ENCODE measurements at places on chromosomes 3 and 15.
A peak's percentile ranks its signal among the peaks of the same experiment; 100 is the strongest.

DNA sequence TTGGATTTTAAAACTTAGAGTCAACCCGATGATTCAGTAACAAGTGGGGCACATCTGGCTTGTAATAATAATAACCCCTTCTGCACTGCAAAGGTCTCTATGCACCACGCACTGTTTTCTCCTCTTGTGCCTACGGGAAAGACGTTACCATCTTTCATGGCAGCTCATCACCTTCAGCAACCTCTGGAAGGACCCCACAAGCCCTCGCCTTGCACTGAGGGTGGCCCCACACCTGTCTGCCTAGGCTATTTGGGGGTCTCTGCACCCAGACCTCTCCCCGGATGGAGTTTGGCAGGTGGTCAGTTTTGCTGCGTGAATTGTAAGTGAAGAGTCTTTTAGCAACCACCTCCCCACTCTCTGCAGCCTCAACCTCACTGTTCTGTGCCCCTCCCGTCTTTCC, 138.6 kb upstream of the MEF2A start:
- DNase-seq, result no peak

DNA sequence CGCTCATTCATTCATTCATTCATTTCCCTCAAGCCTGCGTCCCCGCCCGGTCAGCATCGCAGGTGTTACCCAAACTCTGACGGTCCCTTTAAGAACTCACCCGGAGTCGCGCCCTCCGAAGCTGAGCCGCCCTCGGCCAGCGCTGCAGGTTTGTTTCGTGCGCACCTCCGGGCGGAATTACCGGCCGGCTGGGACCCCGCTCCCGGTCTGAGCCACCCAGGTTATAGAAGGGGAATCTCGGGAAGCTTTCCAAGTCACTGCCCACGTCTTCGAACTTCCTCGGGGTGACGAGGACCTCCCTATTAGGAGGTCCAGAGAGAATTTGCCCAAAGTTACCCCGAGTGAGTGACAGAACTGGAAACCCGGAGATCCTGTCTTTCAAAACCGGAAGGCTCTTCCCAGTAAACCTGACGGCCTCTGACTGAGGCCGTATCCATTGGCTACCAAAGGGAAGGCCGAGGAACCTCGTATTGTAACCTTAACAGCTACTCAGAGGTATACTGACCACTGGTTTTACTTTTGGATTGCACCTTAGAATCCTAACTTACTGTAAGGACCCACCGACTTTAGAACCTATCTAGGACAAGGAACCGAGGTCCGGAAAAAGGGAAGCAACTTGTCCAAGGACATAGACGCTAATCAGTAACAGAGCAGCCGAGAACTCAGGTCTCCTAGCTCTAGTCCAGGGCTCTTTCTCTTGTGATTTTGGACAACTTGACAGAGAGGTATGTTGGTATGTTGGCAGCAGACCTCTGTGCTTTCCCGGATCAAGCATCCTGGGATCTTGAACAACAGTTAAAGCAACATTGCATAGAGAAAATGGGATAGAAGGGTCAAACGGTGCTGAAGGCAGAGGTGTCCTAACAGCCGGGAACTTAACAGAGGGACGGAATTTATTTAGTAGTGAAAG, 788 bp upstream of the DLG1 start:
- peak; percentile 54 for DNase-seq

GRCh38 chr3:27216955-27217552, 152.1 kb downstream of the NEK10 start:
- DNase-seq, result no peak

GRCh38 chr3:57000012-57000411, 60.5 kb upstream of the SPATA12 start:
- no peak for DNase-seq

- DNase-seq, result no peak
These were observed 82.0 kb downstream of the HHLA2 start for GRCh38 chr3:108378153-108378951.

GRCh38 chr3:141915766-141916165, 39.3 kb downstream of the ATP1B3 start:
- DNase-seq, result no peak

DNA sequence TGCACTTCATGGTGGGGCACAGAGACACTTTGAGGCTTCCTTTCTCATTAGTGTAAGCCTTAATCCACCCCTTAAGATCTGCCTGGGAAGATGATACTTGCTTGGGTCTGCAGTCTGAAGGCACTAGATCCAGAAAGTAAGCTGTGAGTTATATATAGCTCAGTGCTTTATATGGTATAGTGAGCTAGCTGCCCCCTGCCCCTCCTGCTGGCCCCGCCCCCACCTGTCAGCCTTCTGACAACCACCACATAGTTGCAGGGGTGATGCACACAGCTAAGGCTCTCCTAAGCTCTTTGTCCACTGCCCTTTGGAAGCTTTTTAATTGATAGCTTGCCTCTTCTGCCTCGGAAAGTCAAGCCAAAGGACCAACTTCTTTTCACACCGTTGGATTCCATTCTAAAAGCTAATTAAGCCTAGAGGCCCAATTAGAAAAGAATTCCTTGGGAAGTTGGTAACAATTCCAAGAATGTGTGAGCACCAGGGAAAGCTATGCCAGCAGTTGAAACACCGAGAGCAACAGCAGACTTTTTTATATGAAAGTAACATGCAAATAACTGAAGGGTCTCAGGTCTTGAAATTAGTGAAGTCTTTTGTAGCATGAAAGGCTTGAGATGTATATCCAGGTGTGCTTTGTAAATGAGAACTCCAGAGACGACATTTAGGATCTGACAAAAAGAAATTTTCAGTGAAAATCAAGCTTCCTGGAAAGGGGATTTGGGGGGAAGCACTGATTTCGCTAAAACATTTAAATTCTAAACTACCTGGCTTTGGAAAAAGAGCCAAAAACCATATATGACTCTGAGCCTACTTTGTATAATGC, 2.3 kb downstream of the TPM1 start:
- peak; percentile 36 for DNase-seq

DNA sequence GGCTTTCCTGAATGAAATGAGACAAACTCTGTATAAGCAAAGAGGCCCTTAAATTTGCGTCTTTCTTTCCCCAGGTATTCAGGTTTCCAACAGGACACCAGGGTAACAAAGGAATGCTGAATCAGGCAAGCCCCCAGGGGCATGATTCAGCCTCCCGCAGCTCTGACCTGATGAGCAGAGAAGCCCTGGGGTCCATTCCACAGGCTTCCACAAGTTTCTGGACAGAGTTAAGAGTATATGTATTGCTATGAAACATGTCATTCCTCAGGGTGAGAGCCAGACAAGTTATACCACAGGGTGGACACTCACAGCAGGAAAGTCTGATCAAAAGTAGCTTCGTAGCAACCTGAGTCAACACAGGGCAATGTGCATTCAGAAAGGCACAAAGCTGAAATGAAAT, 68.1 kb upstream of the CTNNB1 start:
- DNase-seq, result no peak

DNA sequence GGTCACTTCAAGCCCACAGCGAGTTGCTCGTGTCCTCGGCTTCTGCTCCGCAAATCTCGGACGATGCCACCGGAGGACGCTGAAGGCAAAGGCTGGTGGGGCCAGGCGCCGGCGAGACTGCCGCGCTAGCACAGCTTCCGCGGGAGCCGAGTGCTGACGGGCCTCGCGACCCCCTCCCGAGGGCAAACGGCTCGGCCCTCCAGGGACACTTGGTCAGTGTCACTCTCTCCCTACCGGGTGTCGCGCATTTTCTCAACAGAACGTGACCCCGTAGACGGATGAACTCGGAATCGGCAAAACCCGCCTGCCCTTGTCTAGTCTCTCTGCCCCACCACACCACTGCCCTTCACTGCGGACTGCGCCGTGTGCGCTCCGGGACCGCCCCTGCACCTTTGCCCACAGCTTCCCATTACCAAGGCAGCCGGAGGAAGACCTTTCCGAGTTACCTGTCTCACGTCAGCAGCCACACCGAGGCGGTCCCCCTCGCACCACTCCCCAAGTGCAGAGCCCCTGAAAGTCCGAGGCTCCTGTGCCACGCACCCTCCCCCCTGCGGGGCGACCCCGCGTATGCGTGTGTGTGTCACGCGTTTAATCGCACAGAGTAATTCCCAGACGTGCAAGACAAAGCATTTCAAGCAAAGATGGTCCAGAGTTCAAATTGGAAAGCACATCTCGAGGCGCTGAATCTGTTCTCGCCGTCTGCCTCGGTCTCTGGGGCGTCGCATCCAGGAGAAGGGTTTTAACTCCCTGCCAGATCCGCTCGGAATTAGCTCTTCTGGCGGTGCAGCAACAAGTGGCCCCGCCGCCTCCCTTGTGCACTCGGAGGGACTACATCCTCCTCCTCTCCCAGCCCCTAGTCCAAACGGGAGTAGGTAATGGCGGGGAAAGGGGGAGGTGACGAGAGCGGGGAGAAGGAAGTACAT, 245.0 kb upstream of the TOPAZ1 start:
- DNase-seq, result peak; percentile 68

DNA sequence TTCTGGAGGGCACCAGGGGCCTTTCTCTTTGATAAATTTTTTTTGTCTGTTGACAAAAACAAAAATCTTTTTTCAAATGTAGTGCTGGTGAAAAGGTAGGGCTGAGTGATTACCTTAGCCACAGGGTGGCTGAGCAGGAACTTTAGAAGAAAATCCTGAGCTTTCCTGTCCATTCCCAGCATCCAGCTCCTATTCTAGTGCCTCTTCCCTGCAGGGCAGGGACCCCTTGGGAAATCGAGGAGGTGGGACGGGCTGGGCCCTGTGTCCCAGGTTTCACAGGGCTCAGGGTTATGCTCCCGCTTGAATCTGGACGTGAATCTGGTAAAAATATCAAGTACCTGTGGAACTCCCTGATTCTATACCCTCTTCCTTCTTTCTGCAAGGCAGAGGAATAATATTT, 31.7 kb downstream of the EDEM1 start:
- DNase-seq, result no peak

- peak; percentile 34 for DNase-seq
These were observed 5.6 kb downstream of the CD96 start for GRCh38 chr3:111547631-111548030.

- no peak for DNase-seq
These were observed 36.1 kb upstream of the MCF2L2 start for GRCh38 chr3:183464480-183464879.

DNA sequence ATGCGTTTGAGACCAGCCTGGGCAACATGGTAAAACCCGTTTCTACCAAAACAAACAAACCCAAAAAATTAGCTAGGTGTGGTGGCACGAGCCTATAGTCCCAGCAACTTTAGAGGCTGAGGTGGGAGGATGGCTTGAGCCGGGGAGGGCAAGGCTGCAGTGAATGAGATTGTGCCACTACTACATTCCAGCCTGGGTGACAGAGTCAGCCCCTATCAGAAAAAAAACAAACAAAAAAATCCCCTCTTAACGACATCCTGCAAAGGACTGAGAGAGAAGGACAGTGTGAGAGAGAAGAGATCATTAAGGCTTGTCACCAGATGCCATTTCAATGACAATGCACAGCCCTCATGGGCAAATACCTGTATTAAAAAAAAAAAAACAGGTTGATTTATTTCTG, 266.7 kb upstream of the ATP10A start:
- DNase-seq, result no peak

- DNase-seq, result no peak
These were observed 8.1 kb downstream of the ARIH1 start for GRCh38 chr15:72482275-72482674.

DNA sequence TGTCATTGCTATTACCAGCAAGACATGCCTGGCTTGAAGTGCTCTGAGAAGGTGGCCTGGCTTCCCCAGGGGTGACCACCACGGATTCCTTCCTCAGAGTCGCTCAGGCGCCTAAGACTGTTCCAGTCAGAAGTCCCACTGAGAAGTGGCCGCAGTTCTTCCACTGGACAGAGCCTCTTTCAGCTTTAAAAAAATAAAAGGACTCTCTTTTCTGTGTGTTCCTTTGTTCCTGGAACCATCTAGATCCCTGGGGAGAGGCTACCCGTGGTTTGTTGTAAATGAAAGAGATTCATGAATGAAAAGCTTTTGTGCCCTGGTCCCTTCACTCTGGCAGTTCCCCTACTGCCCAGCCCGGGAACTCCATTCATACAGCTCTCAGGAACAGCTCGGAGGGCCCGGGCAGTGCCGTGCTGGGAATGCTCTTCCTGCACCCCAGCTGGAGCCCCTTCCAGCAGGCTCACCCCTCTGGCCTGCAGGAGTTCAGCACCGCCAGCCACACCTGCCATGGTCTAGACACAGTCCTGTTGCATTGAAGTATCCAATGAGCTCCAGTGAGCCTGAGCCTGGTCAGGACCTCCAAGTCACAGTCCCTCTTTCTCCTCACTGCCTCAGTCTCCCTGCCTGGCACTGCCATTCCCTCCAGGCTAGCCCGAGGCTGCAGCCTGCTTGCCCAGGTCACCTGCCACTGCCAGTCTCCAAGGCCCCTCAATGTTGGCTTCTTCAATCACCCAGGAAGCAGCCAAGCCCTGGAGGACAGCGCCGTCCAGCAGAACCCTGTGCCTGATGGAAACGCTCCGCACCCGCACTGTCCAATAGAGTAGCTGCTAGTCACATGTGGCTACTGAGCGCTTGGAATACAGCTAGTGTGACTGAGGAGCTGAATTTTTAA, 75.4 kb downstream of the XXYLT1 start:
- no peak for DNase-seq

DNA sequence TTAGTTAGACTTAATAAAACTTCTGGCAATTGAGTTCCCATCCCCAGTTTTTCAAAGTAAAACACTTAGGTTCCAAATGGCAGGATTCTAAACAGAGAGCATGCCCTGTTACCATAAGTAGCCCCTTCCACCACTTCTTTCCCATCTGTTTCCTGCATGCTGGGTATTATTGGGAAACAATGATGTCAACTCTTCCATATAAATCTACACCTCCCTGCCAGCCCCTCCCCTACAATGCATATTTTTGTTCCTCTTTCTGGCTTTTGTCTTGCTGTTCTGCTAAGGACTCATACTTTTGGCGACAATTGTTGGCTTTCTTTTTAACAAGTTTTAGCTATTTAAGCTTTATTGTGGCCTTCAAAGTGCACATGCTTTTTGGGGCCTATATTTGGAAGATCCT, 11.1 kb downstream of the ARHGAP31 start:
- no peak for DNase-seq

DNA sequence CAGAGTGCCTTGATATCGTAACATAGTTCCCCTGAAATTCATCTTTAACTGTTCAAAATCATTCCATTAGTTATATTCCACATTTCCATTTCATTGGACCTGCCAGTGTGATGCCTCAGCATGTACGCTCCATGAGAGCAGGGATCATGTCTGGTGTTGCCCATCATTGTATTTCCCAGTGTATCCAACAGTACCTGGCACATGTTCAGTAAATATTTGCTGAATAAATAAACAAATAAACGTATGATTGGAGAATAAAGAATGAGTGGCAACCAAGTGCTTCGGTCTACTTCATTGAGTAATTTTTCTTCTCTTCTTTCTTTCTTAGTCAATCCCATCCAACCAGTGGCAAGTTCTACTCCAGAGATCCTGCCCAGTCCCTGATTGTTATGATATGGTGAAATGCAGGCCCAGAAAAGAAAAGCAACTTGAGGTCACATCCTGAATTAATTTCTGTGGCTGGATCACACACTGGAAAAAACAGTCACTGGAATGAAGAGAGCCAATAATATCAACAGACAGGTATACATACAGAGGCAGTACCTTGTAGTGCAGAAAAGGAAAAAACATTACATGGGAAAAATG, 101.2 kb downstream of the PLCH1 start:
- no peak for DNase-seq

DNA sequence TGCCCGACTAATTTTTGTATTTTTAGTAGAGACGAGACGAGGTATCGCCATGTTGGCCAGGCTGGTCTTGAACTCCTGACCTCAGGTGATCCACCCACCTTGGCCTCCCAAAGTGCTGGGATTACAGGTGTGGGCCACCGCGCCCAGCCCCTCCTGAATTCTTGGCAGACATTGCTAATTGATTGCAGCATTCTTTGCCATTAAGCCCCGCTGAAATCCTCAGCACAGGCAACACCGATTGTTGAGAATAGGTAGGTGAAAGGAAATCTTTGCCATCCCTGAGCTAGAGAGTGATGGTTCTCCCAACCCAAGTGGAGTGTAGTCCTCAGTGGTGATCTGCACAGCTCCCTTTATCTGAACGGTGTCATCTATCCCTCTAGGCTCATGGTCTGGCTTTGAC, 1.6 kb downstream of the MAN2A2 start:
- no peak for DNase-seq

Measured in GM13977 (cell line).